ENCODE measurements at places on chromosomes 2 and 18.

GRCh38 chr18:8081872-8082553, 514.9 kb downstream of the PTPRM start:
- no peak for DNase-seq

DNA sequence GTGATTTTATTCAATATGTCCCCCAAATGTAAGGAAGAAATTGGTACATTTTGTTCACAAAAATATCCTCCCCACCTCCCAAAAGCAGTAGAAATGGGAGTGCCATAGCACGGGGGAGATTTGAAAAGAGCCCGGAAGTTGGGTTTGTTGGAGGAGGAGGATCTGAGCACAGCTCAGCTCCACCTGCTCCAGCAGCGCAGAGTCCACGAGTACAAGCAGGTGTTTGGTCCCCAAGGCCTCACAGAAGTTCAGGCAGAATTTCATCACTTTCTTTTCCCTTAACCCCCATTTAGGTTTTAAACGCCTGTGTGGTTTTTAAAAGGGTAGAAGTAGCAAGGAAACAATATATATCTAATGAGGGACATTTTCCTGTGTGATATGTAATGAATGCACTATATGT, 56.0 kb downstream of the TRAPPC12 start:
- no peak for DNase-seq

- no peak for DNase-seq
Observed at GRCh38 chr2:118791483-118791882, 56.0 kb downstream of the EN1 start.

GRCh38 chr2:23537991-23538390, 153.0 kb downstream of the KLHL29 start:
- no peak for DNase-seq

- DNase-seq, result no peak
Observed at GRCh38 chr2:16629770-16630169, 35.9 kb downstream of the CYRIA start.

DNA sequence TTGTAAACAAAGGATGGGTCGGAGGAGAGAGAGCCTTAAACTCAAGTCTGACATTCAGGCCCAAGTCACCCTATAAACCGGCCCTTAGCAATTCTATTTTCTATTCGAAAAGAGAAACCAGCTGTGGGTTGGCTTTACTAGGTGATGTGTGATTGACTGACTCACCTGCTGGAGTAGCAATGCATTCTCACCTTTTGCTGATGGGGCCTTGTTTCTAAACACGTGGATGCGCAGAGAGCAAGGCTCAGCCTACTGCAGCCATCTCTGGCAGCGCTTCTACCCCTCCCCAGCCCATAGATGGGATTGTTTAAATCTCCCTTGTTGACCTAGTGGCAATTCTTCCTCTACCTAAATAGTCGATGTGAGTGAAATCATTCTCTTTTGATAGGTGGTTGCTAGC, 138.5 kb downstream of the MEIS1 start:
- no peak for DNase-seq

DNA sequence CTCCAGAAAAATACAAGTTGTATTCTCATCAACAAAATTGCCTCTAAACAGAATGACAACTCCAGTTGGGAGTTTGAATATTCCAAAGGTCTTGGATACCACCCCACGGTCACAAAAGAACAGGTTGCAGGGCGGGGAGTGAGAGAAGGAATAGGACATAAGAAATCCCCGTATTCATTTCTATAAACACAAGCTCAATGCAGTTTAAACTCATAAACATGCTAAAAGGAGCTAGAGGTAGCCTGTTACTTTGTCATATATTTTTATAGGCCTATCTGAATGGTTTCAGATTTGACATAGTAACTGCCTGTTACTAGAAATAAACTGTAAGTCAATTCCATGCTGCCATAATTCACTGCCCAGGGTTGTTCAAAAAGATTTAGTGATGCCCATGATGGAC, 567.5 kb downstream of the BCL11A start:
- DNase-seq, result no peak

DNA sequence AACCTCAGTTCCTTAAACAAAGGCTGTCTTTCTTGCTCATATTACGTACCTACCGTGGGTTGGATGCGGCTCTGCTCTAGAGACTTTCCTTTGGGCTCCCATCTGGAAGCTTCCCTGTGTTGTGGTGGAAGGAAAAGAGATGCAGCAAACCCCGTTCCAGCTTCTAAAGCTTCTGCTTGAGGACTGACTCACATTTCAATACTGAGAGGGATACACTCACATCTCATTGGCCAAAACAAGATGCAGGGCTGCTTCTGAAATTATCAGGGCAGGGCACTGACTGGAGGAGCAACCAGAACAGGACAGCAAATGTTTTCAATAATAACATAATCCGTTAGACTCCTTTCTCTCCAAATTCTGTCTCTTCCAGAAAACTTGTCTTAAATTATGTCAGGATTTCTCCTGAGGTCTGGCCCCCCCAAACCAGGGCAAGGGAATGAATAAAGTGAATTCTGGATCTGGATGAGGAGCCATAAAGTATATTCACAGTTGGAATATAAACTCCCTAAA, 4.5 kb upstream of the MYO5B start:
- no peak for DNase-seq

DNA sequence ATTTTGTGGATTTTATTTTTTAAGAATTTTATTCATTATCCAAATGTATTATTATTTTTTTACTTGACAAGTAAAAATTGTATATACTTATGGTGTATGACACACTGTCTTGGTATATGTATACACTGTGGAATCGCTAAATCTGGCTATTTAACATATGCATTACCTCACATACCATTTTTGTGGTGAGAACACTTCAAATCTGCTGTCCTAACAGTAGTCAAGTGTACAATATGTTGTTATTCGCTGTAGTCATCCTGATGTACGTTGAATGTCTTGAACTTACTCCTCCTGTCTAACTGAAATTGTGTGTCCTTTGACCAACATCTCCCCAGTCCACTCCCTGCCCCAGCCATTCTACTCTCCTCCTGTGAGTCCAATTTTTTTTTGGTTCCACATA, 153.2 kb upstream of the PTPRM start:
- no peak for DNase-seq

- DNase-seq, result no peak
Observed at GRCh38 chr2:136058262-136058661, 59.7 kb downstream of the CXCR4 start.

DNA sequence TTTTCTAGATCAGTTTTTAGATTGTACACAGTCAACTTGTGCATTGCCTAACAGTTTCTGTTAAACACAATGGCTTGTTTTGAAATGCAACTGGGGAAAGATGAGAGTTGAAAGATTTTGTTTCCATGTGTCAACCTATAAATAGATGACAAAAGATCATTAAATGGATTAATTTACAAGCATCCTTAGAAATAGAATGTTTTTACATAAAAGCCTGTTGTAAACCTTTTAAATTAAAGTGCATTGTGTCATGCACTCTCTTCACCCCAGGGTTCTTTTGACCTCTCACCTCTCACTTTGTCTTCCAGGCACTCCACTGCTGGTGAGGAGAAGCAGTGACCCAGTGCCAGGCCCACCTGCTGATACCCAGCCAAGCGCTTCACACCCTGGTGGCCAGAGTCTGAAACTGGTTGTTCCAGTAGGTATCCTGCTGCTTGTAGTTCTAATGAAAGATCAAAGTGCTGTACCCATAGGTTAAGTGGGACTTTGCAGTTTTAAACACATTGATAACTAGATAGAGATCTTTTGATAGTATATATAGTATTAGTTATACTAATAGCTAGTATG, 502.1 kb downstream of the PARD3B start:
- DNase-seq, result no peak

- DNase-seq, result no peak
Observed at GRCh38 chr18:64379662-64380061, 230.8 kb upstream of the LINC00305 start.

GRCh38 chr18:50099725-50100407, 95.1 kb downstream of the MYO5B start:
- no peak for DNase-seq

DNA sequence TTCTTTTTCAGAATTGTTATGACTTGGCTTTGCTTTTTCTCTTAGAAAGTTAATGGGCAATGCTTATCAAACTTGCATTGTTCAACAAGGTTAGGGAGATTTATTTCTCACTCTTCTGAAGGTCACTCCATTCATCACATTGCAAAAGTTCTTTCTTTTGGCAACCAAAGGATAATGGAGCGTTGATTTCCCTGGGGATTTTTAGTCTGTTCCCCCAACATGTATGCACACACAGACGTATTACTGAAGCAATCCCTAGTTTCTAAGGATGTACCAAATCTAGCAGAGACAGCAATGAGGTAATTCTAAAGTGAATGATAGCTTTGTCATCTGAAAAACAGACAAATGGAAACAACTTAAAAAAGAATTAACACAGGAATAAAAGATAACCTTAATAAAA, 349.1 kb downstream of the NYAP2 start:
- DNase-seq, result no peak

- DNase-seq, result no peak
Observed at GRCh38 chr2:20443276-20443920, 3.5 kb upstream of the RHOB start.

DNA sequence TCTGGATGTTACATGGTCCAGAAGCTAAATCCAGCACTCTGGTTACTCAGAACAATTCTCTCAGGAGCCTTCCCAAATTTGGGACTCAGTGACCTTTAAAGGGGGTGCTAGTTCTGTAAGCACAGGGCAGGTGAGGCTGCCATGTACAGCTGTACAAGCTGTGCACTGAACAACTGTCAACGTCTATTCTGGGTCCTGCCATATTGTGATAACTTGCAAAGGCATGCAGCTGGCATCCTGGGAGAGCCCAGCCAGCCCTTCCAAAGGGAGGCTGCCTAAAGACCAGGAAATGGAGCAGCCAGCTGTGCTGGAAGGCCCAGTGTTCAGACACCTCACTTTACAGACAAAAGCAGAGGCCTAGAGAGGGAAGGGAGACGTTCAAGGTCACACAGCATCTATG, 204.8 kb downstream of the KLHL29 start:
- no peak for DNase-seq

DNA sequence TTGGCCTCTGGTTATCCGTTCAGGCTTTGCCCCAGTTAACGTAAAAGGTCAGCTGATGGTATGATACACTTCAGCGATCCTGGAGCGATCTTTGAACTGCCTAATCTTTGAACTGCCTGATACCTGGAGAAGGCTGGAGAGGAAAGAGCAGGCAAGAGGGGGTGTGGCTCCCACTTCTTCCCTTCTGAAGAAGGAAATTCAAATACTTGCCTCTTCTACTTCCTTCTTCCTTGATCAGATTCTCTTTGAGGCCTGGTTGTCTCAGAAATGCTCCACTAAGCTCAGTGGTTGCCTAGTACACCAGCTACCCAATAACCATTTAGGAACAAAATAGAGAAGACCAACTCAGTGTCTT, 619 bp downstream of the GALM start:
- no peak for DNase-seq

GRCh38 chr2:240153418-240153817, 13.0 kb upstream of the OTOS start:
- DNase-seq, result no peak

DNA sequence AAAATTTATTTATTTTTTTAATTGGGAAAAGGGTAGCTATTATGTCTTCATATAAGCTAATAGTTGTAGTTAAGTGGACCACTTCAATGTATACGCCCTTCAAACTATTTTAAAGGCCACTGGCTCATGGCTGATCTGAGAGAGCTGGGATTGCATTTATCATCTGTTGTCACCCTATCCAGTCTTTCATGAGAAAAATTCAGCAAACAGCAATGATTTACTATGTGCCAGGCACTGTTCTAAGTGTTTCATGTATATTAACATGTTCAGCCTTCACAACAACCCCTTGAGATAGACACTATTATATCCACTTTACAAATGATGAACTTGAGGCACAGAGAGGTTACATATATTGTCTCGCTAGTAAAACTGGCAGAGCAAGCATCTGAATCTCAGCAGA, 66.1 kb upstream of the ZNF397 start:
- DNase-seq, result no peak

DNA sequence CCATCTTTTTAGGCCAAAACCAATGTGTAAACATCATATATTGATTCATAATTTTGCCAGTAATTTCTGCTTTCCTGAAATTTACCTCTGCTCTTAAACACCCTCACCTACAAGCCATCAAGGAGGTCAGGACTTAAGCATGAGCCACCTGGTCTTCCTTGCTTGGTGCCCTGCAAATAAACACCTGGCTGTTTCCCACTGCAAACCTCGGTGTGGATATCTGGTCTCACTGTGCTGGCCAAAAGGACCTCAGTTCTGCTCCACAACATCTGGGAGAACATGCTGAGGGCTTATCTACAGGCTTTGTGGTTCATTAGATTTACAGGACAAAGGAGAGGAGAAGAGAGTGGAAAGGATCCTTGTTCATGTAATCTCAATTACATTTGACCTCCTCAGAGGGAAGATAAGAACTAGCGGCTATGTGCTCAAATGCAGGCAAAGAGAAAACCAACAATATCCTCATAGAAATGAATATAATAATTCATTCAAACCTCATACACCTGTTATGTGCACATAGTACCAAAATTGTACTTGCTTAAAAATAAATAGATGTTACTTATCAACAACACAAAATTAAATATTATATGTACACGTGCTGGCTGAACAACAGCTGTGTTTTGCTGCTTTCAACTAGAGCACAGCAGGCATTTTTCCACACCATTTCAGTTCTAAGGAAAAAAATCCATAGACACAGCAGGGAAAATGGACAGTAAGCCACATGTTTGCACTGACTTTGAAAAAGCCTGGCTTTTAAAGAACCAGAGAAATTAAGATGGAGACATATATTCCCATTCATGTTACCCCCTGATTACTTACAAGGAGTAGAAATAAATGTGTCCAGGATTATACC, 465.1 kb downstream of the LPIN1 start:
- no peak for DNase-seq

GRCh38 chr2:101823347-101823791, 125.9 kb downstream of the MAP4K4 start:
- DNase-seq, result no peak

GRCh38 chr2:149745396-149746230, 158.0 kb upstream of the MMADHC start:
- no peak for DNase-seq

DNA sequence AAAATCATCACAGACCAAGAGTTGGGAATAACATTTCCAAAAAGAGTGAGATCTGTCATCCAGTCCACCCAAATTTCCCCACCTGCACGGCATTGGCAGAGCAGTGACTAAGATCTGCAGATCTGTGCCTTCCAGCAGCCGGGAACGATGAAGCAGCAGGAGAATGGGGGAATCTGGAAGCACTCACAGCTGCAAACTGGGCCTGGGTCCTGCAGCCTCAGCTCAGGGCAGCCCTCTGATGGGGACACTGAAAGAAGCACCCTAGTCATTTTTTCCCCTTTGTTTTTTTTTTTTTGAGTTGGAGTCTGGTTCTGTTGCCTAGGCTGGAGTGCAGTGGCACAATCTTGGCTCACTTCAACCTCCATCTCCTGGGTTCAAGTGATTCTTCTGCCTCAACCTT, 4.4 kb upstream of the SAG start:
- DNase-seq, result no peak

DNA sequence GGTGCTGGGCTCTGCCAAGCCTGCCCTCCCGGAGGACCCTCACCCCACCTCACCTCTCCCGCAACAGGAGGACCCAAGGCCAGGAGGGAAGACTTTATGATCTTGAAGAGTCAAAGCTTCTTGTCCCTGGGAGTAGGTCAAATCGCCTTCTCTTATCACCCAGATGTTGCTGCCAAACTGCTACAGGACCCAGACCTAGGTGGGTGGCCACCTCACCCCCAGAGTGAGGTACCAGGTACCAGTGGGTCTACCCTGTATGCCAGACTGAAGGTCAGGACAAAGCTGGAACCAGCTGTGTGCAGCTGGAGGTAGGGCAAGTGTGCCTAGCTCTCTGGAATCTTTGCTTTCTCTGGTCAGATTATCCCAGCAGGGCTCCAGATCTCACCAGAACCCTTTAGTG, 197.2 kb downstream of the ZFP36L2 start:
- DNase-seq, result no peak

Data from hypothalamus (tissue), 51 donors.